ENCODE measurements at places on chromosomes 12 and 14.

GRCh38 chr12:19482036-19482435 lies 42.7 kb downstream of the AEBP2 start:
- no peak for DNase-seq

DNA sequence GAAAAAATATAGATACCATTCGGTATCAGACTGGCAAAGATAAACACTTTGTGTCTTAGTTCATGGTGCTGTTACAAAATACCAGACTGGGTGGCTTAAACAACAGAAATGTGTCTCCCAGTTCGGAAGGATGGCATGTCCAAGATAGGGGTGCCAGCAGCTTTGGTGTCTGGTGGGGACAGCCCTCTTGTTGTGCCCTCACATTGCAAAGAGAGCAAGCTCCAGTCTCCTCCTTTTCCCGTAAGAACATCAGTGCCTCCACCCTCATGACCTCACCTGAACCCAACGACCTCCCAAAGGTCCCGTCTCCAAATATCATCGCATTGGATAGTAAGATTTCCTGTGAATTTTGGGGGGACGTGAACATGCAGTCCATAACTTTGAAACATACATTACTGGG lies 12.4 kb downstream of the ZBTB42 start:
- no peak for DNase-seq

- DNase-seq: no peak
Measured at GRCh38 chr14:70170976-70171375, 17.8 kb downstream of the SLC8A3 start.

- no peak for DNase-seq
Measured at GRCh38 chr14:68657300-68658028, 135.4 kb downstream of the ZFP36L1 start.

- DNase-seq: no peak
Measured at GRCh38 chr14:100297320-100298300, 8.6 kb downstream of the SLC25A29 start.

- no peak for DNase-seq
Measured at GRCh38 chr12:87320724-87321123, 708.5 kb downstream of the C12orf50 start.

DNA sequence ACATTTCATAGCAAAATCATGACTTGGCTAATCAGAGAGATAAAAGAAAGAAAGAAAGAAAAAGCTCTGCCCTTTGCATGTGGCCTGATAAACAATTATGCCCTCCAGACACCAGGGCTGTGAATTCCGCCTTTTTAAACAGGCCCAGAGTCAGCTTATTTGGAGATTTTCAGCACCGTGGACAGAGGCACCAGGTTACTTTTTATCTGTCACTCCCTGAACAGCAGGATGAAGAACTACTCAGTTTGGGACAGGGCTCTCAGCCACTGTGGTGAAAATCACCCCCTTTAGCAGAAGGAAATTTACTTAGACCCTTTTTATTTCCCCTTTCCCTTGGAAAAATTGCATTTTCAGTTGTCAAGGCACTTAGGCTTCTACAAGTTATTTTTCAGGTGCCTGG lies 359.9 kb downstream of the NRXN3 start:
- DNase-seq: no peak

- DNase-seq: no peak
Measured at GRCh38 chr12:113196990-113197389, 11.5 kb downstream of the RITA1 start.

GRCh38 chr12:116651089-116651488 lies 86.8 kb downstream of the SPRING1 start:
- DNase-seq: no peak

DNA sequence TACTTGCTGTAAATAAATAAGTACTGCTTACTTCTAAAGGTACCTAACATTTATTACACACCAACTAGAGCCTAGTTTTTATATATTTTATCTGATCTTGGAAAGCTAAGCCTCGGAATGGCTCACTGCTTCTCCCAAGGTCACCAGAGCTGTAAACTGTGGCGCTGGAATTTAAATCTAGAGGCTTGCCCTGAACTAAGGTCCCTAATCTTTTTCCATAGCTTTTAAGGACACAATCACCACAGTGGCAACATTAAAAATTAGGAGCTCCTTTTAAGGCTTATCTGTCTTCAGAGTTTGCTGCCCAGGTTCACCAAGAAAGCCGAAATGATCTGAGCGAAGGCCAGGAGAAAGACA lies 670 bp downstream of the CCNB1IP1 start:
- DNase-seq: no peak
